Stimulated activated CD4-positive, alpha-beta T cell treated with anti-CD3 and anti-CD28 coated beads, Interleukin-12 subunit alpha, Interleukin-12 subunit beta, amount 100 ng/mL, for 4 hours (primary cell): ENCODE measurements at places on chromosomes 3 and 15.

DNA sequence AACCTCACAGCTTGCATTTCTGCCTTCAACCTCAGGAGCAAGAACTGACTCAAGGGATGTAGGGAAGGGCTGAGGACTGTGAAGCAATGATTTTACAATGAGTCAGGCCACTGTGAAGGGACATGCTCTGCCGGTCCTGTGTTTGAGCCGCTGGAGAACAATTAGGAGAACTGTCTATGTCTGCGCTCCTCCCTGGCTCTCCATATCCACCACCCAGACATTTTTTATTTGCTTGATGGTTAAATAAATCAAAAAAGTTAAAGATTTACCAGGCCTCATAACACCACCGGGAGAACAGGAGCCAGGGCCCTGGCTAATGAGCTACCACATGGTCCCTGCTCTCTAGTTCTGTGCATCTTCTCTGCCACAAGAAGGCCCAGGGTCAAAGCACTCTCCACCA, 29.6 kb downstream of the SEC61A1 start:
- DNase-seq = no peak

DNA sequence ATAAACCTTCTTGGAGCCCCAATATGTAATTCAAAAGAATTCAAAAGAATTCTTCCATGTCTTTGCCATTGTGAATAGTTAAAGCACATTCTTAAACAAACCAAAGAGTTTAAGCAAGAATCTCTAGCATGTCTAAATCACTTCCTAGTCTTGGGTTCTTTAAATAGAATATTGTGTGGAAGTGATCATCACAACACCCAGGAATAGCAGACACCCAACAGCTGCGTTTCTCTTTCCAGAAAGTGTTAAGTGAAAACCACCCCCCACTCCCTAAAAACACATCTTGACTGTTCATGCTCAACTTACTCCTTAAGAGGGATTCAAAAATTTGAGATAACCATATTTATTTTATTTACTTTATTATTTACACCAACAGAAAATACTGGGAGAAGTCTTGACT, 24.1 kb upstream of the CAPN7 start:
- DNase-seq = no peak

GRCh38 chr15:56322444-56322843, 42.8 kb upstream of the TEX9 start:
- DNase-seq = no peak

DNA sequence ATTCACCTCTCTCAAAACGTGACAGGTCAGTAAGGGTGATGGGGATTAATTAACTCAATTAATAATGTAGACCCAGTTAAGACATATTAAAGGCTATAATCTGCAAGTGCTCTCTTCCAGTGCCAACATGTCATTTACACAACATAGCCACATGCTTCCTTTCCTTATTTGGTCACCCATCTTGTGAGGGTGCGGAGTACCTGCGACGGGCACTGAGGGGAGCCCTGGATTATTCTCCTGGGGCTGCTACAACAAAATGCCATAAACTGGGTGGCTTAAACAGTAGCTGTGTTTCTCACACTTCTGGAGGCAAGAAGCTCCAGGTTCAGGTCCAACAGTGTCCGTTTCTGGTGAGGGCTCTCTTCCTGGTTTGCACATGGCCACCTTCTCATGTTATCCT, 157.4 kb upstream of the LRTM1 start:
- no peak for DNase-seq

- no peak for DNase-seq
Observed at GRCh38 chr3:134858441-134859035, 63.5 kb downstream of the EPHB1 start.

DNA sequence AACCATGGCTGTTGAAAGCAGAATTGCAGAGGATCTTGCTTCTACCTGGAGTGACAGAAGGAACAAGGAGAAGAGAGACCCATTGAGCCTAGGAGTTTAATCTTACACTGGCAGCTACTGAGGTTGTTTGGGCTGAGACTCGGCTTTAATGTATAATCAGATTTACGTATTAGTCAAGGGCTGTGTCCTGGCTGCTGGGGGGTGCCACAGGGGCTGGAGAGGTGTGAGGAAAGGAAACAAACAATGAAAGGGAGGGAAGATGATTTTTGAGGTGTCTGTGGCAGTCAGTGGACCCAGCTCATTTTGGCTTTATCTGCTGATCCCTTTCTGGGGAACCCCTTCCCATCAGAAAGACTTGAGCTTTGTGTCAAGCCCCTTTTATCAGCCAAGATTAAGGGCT, 95.7 kb downstream of the PRICKLE2 start:
- no peak for DNase-seq

DNA sequence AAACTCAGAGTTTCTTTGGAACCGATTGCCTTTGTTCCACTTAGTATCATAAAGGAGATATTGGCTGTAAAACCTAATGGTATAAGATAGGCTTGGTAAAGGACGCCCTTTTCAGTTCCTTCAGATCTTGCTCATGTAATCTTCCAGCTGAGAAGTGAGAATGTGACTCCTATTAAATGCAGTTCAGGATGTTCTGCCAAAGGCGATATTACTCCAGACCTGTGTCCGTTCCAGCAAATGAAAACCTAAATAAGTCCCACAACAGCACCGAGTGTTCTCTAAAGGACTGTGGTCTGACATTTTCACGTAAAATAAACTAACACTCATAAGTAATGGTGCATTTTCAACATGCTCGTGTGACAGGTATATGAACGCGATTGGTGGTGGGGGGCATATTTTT, 276.2 kb downstream of the FEZF2 start:
- no peak for DNase-seq

GRCh38 chr3:43405888-43406642, 119.7 kb downstream of the SNRK start:
- no peak for DNase-seq
